ENCODE measurements at places on chromosomes 7 and 10. TPM values are rescaled to one million over a fixed set of nuclear protein-coding genes. Genes with fewer than 3 reads are reported as not detected.

The ANXA8 gene
- polyA plus RNA-seq = not detected

The CYP26C1 gene
- 0.13 TPM for polyA plus RNA-seq

The PRKG1 gene
- 12.3 TPM for polyA plus RNA-seq

The CPA4 gene
- polyA plus RNA-seq = 0.21 TPM

The ATP6V0E2 gene
- polyA plus RNA-seq = 29.3 TPM

GRCh38 chr10:31578951-31579350 lies 259.9 kb downstream of the ZEB1 start:
- DNase-seq = no peak

DNA sequence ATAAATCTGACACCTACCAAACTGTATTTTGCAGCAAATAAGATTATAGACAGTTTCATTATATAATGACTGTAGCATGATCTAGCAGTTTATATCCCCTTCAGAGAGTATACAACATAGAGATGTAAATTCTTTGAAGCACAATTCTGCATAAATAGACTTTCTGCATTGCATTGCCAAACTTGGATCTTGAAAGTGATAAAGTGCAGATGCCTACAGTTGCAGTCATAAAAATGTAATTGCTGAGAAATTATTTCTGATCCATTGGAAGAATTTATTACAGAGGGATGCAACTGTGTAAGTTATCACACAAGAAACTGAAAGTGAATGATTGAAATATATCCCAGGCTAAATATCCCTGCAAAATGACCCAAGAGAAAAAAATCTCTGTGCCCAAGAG lies 65.1 kb downstream of the CTNNA3 start:
- DNase-seq = no peak

Measured in left renal cortex interstitium (tissue), 4 donors.